ENCODE measurements at places on chromosomes 12 and 14.
A peak's percentile ranks its signal among the peaks of the same experiment; 100 is the strongest.

DNA sequence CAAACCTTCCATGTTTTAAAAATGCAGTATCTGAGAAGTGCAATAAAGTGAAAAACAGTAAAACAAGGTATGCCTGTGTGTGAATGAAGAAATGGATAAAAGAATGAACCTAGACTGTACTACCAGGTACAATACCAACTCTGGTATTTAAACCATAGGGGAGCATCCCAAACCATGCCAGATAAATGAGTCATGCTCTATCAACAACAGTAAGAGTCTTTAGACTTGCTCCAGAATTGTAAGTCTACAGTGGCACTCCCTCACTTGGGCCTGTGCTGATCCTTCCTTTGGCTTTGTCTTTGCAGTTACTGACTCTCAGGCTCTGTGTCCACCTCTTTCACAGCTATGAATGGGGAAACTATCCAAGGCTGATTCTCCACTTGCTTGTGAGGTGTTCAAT is 38.1 kb downstream of the BBS10 start:
- DNase-seq: no peak

GRCh38 chr12:97886511-97887176 is 424.0 kb downstream of the RMST start:
- no peak for DNase-seq

DNA sequence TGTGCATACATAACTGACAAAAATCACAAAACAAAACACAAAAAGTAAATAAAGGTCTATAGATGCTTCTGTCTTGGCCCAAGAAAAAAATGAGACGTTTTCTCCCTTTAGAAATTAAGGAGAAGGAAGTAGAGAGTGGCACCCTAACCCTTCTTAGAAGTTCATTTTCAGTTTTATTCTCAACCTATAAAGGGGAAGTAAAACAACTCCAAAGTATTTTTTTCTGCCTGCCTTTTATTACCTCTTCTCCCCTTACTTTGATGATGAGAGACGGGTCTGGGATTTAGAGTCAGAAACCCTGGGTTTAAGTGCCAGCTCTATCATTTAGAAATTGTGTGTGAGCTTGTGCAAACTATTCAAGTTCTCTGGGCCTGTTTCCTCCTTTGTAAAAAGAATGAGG is 2.8 kb downstream of the PRIM1 start:
- peak; percentile 45 for DNase-seq

DNA sequence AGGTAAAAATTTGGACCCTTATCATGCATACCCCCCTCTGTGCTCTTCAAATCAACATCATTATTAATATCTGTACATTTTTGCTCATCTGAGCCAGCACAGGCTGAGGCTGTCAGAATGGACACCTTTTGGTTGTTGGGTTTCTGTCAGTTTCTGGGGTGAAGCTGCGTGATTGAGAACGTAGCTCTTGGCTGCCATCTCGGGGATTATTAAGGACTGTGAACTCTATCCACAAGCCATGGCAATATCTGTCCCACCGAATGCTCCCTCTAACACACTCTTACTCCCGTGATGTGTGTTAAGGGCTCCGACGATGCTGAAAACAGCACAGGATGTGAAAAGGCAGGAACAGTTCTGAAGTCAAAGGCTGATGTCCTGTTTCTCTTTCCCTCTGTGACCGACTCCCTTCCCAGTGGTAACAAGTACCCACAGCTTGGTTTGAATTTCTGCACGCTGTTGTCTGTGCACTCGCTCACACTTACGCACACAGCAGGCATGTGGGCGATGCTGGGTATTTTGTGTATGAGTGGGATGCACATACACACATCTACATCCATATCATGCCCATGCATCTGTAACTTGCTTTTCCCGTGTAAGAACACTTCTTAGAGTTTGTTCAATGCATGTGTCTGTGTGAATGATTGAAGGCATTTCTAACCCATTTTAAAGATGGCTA is 405.6 kb downstream of the TMEM121 start:
- no peak for DNase-seq

DNA sequence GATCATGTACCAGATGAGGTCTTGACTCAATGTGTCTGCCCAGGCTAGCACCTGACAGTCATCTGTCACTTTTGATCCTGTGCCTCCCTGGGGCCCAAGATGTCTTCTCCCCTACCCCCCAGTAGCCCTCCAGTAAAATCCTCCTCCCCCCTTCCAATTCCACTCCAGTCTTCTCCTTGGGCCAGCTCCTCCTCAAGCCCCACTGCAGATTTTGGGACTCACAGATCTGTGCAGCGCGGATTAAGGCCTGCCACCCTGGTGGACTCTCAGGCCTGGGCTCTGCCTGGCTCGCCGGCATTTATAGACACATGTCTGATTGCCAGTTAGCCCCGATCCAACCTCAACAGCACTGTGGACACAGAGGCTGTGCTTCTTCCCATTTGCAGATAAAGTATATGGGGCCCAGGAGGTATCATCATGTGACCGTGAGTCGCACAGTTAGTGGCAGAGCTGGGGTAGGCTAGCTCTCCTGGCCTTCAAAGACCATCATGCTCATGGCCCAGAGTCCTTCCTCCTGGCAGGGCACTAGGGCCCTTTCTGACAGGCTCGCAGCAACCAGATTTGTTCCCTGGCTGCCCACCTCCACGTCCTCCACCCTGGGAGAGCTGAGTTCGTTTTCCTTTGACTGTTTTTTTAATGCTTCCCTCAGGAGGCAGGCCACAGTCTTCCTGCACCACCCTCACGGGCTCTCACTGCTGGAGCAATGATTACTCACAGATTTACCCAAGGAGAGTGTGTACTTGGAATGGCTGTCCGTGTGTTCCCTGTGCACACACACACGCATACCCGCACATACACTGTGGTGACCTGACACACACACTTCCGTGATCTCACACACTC is 98.3 kb upstream of the DIO3 start:
- DNase-seq: no peak

- DNase-seq: no peak
Measured at GRCh38 chr12:9327320-9327719, 119.1 kb upstream of the PZP start.

GRCh38 chr12:47808574-47809365 is 10.9 kb downstream of the HDAC7 start:
- DNase-seq: peak; percentile 33
